T-helper 1 cell (primary cell): ENCODE measurements at places on chromosomes 13 and 19.

DNA sequence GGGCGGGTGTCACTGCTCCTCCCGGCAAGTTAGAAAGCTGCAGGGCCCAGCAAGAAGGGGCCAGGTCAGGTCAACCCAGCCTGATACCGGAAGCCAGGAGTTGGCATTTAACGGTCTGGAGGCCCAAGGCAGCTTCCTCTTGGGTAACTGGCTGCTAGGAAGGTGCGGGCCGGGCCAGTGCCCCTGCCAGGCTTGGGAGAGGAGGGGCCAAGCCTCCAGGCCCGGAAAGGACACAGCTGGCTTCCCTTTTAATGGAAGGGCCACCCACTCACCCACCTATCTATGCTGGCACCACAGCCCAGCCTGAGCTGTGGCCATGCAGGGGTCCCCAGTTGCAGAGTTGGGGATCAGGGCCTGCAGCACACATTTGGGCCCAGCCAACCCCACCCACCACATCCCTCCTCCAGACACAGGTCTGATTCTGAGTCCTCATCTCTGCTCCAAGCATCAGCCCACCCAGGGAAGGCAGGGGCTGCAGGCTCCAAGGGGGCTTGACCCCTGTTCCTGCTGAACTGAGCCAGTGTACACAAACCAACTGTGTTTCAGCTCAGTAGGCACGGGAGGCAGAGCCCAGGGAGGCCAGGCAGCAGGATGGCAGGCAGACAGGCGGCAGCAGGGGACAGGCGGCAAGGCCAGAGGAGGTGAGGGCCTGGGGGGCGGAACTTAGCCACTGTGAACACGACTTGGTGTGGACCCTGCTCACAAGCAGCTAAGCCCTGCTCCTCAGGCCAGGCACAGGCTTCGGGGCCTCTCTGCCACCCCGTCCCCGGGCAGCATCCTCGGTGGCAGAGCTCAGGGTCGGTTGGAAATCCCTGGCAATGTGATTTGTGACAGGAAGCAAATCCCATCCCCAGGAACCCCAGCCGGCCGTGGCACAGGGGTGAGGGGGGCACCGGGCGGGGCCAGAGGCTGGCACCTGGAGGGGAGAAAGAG, 40.8 kb downstream of the ZSWIM4 start:
- DNase-seq = no peak

- peak; percentile 33 for DNase-seq
Observed at GRCh38 chr13:41352935-41353840, 42.1 kb downstream of the NAA16 start.

GRCh38 chr13:99287551-99287950, 19.6 kb downstream of the GPR183 start:
- DNase-seq = no peak

DNA sequence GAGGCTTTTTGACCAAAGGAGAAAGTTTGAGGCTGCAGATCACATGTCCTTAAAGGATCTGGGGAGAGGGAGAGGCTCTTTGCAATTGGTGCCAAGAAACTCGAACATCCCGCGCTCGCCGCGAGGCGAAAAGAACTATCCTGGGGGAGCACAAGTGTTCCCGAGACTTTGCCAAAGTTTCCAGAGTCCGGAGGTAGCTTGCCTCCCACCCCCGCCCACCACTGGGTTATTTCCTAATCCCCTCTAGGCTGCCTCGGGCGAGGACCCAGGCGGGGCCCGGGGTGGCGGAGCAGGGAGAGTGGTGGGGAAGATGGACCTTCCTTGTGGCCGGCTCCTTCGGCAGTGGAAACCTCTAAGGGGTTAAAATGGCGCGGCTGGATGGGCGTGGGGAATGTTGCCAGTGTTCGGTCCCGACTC, 114.5 kb downstream of the KCNRG start:
- no peak for DNase-seq

DNA sequence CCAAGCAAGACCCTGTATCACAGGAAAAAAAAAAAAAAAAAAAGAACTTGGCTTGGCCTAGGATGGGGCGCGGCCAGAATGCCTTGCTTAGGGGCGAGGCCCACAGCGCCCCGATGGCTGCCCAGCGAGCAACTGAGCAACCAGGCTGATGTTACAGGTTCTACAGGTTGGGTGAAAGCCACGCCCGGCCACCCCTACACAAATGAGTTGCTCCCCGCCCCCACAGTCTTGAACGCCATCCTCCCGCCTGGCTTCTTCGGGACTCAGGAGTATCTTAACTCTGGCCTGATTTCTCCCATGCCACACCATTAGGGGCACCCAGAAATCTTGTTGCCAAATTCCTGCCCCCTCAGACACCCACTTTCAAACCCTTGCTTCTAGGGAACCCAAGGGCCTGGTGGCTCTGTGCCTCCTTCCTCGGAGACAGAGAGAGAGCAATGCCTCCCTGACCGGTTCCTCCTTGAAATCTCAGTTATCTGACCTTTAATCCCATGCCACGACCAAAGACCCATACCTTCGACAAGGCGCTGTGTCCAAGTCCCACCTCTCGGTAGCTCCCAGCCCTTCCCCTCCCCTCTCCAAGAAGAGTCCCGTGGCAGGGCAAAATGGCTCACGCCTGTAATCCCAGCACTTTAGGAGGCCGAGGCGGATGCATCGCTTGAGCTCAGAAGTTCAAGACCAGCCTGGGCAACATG, 1.1 kb upstream of the CBLC start:
- DNase-seq = no peak

DNA sequence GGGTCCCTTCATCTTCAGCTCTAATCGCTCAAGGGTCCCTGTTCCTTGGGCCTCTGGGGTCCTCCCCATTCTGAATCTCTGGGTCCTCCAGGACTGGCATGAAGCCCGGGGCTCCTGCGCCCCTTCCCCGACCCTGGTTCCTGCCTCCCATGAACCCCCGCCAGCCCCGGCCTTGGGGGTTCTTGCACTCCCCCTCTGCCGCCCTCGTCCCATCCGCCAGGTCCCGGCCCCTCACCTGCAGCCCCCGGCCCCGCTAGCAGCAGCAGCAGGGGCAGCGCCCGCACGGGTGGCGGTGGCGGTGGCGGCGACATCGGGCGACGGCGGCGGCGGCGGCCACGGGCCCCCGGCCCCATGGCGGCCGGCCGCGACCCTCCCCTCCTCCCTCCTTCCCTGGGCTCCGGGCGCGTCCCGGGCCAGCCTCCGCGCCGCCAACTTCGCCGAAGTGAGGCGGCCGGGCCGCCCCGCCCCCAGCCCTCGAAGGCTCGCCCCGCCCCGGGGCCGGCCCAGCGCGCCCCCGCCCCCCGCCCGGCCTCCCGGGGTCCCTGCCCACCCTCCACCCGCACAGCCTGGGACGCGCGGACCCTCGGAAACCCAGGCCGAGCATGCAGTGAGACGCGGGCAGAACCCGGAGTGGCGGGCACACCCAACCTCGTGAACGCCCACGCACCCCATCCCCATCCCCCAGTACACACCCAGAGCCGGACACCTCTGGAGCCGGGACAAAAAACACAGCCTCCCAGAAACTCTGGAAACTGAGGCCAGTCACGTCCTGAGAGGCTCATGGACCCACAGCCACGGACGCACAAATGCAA, at the start of gene NOTCH3:
NOTCH3 (minus strand) TSS at position 443 of the 812 bp plus-strand sequence; CDS start at position 353, 90 bp downstream.
- no peak for DNase-seq

DNA sequence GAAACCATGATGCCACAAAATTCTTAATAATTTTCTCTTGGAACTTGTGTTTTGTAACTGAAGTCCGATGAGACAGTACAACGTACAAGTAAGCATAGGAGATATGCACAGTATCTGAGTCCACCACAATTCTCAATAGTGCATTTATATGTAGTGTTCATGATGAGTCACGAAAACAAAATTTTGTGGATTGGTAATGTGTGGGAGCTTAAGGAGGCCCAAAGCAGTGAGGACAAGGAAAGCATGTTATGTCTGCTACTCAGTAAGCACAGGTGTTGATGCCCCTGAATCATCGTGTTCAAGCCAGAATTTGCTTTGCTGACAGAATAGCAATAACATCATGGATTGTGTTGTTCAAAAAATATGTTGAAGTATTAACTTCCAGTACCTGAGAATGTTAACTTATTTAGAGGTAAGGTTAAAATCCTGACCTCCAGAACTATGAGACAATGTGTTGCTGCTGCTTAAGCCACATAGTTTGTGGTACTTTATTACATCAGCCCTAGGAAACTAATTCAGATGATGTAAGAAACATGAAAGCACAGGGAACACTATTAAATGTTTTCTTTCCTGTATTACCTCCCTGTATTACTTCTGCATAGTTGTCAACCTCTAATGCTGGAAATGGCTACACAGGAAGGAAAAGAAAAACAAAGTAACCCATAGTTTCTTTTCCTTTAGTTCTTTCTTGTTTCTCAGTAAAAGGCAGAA, 201.3 kb downstream of the SLITRK6 start:
- no peak for DNase-seq

GRCh38 chr13:35210261-35210660, 266.2 kb downstream of the MAB21L1 start:
- DNase-seq = no peak

GRCh38 chr19:46481223-46481848, 10.0 kb upstream of the PNMA8A start:
- no peak for DNase-seq

GRCh38 chr13:102901615-102902305, 55.9 kb downstream of the ERCC5 start:
- DNase-seq = no peak

DNA sequence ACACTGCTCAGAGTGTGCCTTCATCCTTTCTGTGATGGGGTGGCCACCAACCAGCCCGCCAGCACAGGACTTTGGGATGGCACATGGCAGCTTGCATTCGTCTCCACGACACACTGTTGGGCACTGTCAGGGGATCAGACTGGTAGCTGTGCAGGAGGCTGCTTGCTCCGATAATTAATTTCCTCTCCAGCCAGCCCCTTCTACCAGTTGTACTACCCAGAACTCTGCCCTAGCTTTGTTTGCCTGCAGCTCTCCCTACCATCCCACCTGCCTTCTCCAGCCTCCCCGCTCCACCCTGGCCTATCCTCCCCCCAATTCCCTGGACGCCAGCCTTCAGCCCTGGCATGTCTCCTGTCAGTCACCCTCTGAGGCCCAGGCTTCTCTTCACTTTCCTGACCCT, 228.3 kb downstream of the TSHZ3 start:
- no peak for DNase-seq

- DNase-seq = no peak
Observed at GRCh38 chr19:47756953-47757608, 11.7 kb downstream of the NOP53 start.

DNA sequence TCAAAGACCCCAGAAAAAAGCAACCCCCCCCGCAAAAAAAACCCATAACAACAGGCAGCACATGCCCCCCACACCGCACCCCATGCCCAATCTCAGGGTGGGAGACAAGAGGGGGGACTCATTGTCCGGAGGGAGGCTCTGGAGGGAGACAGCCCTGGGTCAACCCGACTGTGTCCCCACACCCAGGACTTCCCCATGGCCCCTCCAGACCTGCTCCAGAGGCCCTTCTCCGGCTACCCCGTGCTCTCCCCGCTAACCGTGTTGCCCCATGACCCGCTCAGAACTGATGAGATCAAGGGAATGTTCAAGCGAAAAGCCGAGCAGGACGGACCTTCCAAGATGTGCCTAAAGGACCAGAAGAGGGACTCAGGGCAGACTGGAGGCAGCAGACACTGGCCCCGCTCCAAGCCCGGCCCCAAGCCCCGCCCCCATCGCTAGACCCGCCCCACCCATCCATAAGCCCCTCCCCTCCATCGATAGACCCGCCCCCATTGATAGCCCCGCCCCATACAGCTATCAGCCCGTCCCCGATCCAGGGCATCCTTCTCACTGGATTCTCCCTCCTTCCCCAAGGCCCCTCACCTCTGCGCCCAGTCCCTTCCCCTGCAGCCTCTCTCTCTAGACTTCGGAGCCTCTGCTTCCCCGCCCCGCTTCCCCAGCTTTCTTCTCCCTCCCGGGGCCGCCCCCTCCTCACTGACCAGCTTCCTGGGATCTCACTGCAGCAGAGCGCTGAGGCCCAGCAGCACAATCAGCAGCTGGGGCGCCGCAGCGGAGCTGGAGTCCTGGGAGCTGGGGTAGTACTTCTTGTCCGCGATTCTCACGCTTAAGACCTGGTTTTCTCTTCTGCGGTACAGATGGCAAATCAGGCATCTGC, 2.2 kb downstream of the BST2 start:
- DNase-seq = peak; percentile 44

DNA sequence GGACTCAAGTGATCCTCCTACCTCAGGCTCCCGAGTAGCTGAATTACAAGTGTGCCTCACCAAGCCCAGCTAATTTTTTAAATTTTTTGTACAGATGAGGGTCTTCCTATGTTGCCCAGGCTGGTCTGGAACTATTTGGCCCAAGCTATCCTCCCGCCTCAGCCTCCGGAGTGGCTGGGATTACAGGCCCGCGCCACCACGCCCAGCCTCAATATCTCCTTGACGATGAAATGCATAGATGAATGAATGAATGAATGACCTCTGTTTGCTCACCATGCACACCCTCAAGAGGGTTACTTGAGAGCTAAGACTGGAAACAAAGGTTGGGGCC, 14.9 kb upstream of the AP1M2 start:
- no peak for DNase-seq

DNA sequence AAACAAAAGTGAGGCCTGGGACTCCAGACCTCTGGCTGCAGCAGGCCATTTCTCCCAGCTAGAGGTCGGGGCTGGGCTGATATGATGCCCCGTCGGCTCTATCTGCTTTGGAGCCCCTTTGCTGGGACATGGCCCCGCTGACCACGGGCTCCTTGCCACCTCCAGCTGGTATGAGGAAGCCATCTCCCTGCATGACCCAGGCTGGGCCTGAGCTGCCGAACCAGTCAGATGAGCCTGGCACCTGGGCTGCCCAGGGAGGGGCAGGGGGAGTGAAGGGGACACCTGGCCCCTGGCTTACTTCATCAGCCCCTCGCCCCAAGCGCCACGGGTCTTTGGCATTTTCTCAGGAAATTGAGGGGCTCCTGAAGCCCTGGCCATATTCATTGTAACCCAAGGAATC, 7.8 kb downstream of the ZSWIM4 start:
- DNase-seq = no peak
